ENCODE measurements at places on chromosomes 2 and 18.

GRCh38 chr18:13517369-13517768 lies 209.0 kb downstream of the FAM210A start:
- no peak for DNase-seq

DNA sequence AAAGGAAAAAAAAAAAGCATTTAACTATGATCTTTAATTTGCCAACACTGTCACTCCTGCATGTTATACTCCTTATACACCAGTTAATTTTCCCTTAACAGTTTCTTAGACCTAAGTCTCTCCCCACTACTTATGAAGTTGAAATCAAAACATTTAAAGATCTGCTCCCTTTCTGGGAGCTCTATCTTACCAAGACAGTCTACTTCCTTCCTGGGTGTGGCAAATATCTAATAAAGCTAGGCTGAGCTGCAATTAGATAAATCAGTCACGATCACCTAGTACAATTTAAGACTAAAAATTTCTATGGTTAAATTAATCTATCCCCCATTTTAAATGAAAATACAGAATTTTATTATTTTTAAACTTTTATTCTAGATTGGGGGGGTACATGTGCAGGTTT lies 33.4 kb downstream of the PUM2 start:
- DNase-seq = no peak

DNA sequence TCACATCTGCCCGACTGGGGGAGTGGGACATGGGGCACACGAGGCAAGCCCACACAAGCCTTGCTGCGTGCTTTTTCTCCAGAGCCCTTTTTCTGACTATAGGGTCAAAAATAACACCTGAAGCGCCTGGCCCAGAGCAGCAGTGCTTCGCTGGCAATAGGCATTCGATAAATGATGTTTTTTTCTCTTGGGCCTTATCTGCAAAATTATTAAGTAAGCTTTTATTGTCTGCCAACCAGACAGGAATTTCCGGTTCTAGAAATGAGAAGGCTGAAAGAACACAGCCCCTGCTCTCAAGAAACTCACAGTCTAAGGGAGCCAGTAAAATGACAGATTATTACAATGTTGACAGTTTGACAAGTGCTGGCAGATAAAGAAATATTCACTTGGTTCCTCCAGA lies 2.7 kb upstream of the TMBIM1 start:
- peak; percentile 18 for DNase-seq

DNA sequence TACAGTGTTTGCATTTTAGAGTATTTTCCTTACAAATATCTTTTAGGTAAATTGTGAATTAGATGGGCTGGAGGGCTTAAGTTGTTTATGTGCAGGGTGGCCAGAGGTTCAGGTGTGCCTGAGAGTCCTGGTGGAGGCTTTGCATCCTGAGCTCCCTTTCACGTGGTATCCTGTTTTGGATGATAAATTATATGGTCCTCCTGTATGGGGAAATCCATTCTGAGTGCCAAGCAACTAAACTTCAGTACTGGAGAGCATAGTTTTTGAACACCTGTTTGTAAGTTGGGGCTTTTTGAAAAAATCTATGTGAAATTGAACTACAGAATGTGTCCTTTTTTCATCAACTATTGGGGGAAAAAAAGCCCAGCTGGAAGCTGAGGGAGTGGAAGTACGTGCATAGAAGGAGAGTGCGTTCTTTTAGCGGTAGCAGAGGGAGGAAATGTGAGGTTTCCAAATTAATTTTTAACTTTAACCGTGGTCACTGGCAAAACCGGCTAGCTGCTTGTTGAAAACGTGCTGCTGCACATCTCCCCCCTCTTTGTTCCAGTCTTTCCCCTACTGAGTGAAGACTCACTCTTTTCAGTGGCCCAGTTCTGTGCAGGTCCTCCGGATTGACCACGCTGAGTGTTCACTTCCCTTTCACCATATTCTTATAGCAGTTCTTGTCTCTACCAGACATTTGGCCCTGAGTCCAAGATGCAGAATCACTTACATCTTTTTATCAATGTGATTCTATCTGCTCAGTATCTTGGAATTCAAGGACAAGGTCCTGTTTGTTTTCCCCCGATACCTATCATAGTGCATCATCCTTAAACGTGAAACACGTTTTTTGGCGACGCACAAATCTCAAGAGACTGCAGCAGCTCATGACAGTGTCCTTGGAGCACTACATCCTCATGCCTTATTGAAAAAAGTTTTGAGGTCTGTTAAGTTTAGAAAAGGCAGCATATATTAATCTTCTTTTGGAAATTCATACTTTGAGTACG lies 15.3 kb downstream of the CNOT11 start:
- DNase-seq = no peak

DNA sequence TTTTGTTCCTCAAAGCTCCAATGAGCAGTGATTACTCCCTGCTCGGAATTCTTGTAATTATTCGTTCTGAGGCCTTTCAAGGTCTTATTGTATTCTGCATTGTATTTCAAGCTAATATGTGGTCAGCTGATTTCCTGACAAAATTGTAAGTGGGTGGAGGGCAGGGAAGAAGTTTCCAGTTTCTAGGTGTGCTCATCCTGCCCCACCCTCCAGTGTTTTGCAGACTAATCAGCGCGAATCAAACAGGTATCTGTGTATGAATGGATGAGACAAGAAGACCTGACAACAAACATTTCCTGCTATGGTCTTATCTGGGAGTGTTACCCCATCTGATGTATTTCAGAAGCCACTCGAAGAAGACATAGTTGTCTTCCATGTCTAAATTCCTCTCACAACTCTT lies 35.3 kb downstream of the MYCN start:
- DNase-seq = no peak

DNA sequence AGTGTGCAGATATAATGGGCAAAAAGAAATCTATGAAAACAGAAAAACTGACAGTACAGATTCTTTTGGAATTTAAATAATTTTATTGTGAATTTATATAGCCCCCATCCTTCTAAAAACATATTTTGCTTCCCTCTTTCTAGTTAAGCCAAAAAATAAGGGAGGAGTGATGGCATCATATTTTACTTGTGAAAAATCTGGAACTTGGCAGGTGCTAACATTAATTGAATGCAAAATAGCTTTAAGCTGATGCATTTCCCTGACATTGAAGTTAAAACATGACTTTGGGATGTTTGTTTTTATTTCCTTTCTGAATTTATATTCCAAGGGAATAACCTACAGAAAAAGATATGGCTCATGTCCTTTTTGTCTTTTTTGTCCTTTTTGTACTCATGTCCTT lies 82.6 kb upstream of the RBM44 start:
- DNase-seq = no peak

DNA sequence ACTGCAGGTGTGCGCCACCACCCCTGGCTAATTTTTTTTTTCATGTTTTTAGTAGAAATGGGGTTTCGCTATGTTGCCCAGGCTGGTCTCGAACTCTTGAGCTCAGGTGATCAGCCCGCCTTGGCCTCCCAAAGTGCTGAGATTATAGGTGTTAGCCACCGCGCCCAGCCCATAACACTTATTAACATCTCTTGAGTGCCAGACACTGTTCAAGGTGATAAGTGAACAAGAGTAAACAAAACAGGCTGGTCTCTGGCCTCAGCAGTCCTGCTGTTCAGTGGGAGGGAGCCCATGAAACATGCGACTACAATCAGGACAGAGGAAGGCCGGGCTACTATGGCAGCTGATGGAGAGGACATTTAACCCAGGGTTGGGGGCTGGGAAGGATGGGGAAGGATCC lies 42.3 kb downstream of the KCTD1 start:
- DNase-seq = no peak

GRCh38 chr2:189927823-189928222 lies 134.7 kb downstream of the MSTN start:
- no peak for DNase-seq

- no peak for DNase-seq
Observed at GRCh38 chr2:10524851-10525572, 76.9 kb upstream of the ODC1 start.

- DNase-seq = no peak
Observed at GRCh38 chr2:112045446-112046014, 9.5 kb upstream of the TMEM87B start.

DNA sequence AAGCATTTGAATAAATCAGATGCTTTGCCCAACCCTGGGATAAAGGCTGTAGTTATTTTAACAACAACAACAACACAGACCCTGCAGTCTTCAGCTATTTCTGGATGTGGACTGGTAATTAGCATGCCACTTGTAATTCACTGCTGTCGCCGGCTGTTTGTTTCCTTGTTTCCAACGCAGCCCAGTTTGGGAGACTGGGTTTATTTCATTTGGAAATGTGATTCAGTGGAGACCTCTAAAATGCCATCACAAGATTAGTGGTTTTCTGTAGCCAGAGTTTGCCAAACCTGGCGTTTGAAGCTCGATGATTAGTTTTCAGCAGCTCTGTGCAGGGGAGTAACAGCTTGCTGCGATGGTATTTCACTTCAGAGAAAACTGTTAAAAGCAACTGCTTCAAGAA lies 83.5 kb downstream of the LDLRAD4 start:
- no peak for DNase-seq

DNA sequence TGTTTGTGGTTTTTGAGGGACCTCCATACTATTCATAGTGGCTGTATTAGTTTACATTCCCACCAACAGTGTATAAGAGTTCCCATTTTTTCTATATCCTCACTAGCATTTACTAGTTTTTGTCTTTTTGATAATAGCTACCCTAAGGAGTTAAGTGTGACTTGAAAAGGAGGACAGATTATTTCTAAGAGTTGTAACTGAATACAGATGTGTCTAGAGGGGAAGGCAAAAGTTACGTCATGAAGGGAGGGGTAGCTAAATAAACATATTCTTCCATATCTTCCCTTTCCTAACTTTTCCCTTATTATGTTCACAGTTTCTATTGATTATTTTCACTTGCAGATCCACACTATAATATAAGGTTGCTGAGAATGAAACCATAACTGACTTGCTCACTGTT lies 1315.7 kb upstream of the ZEB2 start:
- no peak for DNase-seq

- DNase-seq = peak; percentile 46
Observed at GRCh38 chr2:17976871-17977746, 98.6 kb downstream of the KCNS3 start.

DNA sequence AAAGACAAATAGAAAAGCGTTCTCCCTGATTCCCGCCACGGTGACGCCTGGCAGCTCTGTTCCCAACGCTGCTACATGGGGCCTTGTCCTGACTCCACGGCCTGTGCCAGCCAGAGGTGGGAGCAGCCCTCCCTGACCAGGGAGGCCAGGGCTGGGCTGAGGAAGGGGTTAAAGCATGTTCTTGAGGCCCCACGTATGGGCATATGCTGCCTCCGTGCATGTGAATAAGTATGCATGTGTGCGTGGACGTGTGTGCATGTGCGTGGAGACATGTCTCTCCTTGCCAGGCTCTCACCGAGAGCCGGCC lies 1.6 kb upstream of the SNED1 start:
- DNase-seq = no peak

DNA sequence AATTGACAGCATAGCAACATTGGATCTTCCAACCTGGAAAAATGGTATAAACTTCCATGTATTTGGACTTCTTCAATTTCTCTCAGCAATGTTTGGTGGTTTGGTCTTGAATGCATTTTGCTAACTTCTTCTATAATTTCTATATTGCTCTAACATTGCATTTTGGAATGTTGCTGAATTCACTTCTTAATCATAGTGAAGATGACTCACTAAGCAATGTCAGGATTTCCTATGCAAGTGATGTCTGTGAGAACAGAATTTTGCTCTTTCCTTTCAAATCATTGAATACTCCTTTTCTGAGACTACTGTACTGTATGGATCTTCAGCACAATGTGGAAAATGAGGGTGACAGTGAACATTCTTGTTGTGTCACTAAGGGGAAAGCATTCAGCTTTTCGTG lies 28.9 kb upstream of the CDH19 start:
- DNase-seq = no peak

- DNase-seq = no peak
Observed at GRCh38 chr2:34121076-34121475, 522.0 kb upstream of the FAM98A start.

DNA sequence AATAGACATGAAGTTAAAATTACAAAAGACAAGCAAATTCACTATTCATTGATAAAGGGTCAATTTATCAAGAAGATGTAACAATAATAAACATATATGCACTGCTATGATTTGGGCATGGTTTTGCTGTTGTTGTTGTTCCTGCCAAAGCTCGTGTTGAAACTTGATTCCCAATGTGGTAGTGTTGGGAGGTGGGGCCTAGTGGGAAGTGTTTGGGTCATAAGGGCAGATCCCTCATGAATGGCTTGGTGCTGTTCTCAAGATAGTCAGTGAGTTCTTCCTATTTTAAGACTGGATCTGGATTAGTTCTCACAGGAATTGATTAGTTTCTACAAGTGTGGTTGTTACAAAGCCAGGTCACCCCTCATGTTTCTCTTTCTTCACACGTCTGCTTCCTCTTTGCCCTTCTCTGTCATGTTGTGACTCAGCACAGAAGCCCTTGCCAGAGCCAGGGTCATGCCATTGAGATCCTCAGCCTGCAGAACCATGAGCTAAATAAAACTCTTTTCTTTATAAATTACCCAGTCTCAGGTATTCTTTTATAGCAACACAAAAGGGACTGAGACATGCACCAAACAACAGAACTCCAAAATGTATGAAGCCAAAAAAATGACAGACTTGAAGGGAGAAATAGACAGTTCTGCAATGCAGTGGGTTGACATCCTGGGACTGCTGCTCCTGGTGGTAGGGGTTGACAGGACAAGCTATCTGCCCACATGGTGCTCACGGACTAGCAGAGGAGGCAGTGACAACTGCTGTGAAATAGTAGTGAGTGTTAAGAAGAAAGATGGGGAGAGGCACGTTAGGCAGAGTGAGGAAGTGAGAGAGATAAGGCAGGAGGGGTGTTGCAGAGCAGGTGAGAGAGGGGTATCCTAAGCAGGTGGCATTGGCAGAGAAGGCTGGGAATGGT lies 18.6 kb upstream of the SKA1 start:
- no peak for DNase-seq

DNA sequence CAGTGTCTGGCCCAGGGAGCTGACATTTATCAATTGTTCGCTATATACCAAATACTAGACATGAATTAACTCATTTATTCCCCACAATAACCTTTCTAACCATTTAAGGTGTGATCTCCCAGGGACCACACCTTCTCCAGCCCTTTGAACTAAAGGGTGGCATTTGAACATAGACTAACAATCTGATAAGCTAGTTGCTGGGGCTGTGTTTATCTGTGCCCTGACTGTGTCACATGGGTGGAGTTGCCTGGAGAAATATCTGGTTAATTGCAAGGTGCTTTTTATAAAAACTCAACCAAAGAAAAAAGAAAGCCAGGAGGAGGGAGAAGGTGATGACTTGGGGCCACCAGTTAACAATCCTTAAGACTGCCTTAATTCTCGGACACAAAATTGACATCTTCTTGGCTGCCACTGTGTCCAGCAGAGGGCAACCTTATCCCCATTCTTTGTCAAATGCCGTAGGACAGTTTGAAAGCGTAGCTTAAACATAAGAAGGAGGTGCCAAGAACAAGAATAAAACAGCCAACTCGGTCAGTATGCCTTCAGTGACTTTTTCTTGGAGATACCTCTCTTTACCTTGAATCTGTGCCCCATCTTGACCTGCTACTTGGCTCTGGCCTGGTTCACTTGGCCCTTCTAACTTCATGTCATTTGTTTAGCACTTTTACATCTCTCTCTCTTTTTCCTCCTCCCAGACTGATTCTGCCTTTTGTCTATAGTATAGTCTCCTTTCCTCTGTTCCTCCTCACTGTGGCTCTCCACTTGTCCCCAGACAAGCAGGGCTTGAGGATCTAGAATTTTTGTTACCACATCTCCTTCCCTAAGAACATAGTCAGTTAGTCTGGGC lies 183.4 kb downstream of the MYO3B start:
- DNase-seq = no peak

Data from NCI-H226 (cell line).